ENCODE measurements at places on chromosomes 1 and 21.

- DNase-seq, result no peak
Measured at GRCh38 chr1:29469457-29469856, 233.1 kb downstream of the PTPRU start.

DNA sequence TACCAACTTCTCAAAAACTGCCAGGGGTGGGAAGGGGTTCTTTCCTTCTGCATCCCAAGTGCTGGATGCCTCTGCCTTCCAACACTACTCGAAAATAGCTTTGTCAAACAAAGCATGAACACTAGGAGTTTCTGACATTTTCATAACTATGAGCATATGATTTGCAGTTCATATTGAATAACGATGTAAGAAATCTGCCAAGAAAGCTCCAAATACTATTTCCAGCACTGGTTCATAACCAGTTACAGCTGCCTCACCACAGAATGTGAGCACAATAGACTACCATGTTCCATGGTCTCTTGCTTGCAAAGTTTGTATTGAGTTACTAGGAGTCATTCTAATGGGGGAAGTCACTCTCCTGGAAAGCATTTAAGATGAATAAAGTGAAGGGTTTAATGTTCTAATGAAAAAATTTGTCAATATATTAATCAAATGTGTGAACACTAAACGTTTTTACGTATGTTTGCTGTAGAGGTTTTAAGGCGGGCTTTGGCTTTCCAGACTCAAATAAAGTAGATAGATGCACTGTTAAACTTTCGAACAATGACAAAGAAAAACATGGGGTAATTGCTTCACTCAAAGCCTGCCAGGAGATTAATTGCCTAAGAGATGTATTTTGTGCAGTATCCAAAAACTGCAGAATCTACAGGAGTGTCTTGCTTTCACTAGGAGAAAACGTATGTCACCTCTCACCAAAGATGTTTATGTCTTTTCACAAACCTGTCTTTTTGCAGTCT is 78.6 kb upstream of the UBE2U start:
- DNase-seq, result no peak

- DNase-seq, result no peak
Measured at GRCh38 chr1:19892628-19893168, 10.5 kb downstream of the OTUD3 start.

- no peak for DNase-seq
Measured at GRCh38 chr1:199545780-199546179, 481.7 kb upstream of the NR5A2 start.

- no peak for DNase-seq
Measured at GRCh38 chr1:205630651-205631009, 1.2 kb downstream of the ELK4 start.

GRCh38 chr1:226606311-226607267 is 58.0 kb downstream of the STUM start:
- DNase-seq, result no peak

DNA sequence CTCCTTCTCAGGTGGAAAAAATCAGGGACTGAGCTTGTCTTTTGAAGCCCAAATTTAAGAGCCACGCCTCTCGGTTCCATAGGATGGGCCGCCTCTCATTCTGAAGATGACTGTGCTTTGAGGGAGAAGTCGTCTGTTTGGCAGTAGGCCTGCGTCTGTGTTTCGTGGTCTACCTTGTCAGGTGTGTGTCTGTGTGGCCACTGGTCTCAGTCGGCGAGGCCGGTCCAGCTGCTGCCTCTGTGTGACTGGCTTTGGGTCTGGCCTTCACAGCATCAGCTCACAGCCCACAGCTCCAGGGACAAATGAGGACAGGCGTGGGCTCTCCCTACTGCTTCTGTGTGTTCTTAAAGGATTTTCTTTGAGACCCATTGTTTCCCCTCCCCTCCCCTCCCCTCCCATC is 50.3 kb downstream of the B3GALT5 start:
- no peak for DNase-seq

DNA sequence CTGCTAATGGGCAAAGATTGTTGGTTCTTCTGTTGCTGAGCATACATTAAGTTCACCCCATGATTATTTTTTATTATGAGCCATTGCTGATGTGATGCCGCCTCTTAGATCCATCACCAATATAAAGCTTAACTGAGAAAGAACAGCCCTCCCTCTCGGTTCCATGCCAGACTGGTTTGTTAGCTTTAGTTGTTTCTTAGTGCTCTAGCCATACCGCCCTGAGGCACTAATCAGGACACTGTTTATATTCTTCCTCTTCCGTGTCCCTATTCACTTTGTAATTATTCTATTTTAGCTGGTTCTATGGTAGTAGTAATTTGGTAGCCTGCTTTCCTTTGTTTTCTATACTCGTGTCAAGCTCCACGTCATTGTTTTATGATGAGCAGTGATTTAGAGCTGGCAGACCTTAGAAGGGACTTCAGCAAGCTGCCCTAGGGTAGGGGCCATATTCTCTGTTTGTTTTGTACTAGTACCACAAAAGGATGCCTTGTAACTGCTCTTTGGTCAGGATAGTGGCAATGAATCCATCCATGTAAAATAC is 27.3 kb upstream of the PDPN start:
- DNase-seq, result no peak

DNA sequence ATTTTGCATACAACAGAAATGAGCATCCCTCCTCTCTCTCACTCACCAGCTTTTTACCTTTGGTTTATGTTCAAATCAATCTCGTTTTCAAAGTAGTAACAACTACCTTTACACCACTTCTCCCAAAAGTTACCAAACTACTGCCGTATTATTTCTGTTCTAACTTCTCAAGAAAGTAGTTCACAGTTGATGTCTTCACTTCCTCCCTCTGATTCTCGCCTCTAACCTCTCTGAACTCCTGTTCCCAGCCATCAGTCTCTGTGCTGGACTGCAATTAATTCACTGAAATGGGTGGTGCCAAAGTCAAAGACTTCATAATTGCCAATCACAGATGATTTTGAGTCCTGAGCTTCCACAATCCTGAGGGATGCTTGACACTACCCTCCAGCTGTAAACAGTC is 54.0 kb downstream of the ZNF281 start:
- DNase-seq, result no peak

GRCh38 chr1:170660281-170660713 is 3.6 kb upstream of the PRRX1 start:
- no peak for DNase-seq

DNA sequence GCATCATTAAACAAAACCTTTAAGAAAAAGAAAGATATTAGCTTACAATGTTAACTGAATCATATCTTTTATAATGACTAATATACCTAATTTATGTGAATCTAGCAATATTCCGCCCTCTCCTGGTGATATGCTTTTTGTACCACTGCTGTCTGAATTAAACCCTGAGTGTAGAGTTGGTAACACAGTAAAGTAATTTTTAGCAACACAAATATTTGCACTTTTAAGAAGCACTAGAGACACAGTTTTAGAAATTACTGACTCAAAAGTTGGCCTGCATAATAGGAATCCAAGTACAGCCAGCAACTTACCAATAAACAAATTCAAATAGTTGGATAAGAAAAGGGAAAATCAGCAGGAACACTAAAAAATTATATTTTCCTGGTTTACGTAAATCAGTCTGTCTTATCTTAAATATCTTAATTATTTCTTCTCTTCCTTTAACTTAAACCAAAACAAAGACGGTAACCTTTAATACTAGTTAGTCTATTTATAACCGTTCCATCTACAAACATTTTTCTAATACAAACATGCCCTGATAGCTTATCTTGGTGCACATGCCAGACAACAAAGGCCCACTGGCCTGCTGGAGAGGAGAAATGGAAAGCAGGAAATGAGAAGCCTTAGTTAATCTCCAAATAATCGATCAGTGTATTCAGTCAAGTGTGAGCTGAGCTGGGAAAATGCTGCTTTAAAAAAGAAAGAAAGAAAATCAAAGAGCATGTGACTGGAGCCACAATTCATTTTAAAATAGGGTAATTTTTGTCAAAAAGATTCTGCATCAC is 246.0 kb downstream of the RERE start:
- no peak for DNase-seq

DNA sequence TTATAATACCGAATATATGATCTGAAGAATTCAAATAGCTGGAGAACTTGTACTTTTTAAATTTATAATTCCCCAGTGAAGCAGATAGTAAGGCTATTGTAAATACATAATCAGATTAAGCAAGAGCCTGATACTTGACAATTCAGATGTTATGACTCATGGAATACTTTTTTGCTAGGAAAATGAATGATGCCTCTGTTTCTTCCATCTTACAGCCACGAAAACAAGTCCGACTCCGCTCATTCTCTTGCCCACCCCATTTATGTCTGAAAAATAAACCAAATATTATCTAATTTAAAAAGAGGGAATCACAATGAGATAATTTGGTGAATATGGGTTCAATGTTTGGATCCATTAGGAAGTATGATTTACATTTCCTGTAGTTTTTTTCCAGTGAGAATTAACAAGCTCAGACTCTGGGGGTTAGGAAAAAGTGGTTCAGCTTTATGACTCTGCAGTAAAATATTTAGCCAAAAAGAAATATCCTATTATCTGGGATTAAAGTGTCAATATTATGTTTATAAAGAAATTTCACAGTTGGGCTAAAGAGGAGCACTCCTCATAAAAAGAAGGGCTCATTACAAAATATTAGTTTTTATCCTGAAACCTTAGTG is 50.4 kb upstream of the DAB1 start:
- no peak for DNase-seq

DNA sequence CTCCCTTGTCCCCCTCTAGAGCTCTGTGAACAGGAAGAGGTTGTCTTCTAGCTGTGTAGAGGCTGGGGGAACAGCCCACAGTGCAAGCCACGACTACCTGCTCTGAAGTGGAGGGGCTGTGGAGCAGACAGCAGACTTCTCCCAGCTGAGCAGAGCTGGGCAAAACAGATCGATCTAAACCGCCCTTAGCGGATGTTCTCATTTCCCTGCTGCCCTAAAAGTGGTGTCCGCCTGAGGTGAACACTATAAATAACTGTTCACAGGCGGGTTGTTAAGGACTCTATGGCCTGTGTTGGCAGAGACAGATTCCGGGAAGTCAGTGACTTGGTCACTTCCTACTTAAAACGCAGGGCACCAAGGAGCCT is 203.2 kb downstream of the RHOU start:
- no peak for DNase-seq

GRCh38 chr1:107363154-107363553 is 222.3 kb downstream of the NTNG1 start:
- no peak for DNase-seq

DNA sequence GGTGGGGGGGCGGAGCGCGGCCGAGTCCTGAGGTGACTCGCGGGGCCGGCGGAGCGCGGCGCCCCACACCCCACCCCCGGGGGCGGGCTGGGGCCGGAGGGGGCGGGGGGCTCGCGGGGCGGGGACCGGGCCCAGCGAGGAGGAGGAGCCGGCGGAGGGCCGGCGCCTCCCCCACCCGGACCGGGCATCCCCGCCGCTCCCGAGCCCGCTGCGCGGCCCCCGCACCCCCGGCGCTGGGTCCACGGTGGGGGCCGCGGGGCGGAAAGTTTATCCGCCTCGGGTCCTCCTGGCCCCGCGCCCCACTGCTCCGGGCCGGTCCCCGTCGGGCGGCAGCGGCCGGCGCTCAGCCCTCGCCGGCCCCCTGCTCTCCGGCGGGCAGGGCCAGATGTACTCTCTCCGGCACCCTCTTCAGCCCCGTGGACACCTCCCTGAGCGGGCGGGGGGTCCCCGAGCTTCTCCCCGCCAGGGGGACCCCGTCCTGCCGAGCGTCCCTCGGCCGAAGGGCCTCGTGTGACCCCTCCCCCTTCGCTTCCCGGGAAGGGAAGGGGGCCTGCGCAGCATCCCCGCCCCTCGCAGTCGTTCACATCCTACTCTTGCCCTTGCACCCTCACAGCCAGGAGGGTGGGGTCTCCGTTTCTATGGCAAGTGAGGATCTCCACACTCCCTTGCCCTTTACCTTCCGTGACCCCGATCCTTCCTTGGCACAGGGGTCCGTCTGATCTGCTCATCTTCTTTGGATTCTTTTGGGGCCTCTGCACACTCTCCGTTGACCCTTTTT is 663 bp downstream of the CAMTA1 start:
- no peak for DNase-seq

DNA sequence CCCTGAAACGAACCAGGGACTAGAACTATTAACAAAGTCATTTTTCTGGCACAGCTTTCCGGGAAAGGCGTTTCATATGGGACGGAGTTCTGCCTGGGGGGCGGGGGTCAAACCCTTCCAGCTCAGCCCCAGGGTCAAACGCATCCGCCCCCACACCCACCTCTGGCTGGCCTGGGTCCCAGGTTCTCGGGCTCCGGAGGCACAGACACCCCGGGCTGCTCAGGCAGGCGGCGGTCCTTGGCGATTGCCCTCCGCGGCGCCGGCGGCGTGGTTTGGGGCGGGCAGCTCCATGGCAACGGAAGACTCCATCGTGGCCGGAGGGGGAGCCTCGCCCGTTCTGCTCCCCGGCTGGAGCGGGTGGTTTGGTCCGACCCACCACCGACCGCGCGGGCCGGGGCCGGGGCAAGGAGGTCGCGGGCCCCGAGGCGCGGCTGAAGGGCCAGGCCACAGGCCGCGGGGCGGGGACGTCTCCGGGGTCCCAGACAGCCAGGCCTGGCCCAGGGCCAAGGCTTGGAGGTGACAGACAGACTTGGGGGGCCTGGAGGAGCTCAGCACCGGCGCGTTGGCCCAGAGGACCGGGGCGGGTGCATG is at the start of gene CFAP74:
Gene CFAP74 (minus strand): TSS at position 246 of the 591 bp plus-strand sequence. CDS start 12,830 bp downstream, outside the sequence.
- no peak for DNase-seq

- no peak for DNase-seq
Measured at GRCh38 chr1:199301472-199302217, 662.8 kb downstream of the PTPRC start.

- DNase-seq, result no peak
Measured at GRCh38 chr1:190170321-190170720, 307.3 kb downstream of the BRINP3 start.

DNA sequence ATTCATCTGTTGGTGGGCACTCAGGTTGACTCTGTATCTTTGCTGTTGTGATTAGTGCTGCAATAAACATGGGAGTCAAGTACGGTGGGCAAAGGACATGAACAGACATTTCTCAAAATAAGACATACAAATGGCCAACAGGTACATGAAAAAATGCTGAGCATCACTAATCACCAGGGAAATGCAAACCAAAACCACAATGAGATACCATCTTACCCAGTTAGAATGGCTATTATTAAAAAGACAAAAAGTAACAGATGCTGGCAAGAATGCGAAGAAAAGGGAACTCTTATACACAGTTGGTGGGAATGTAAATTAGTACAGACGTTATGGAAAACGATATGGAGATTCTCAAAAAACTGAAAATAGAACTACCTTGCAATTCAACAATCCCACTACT is 98.9 kb downstream of the TMEM53 start:
- no peak for DNase-seq

DNA sequence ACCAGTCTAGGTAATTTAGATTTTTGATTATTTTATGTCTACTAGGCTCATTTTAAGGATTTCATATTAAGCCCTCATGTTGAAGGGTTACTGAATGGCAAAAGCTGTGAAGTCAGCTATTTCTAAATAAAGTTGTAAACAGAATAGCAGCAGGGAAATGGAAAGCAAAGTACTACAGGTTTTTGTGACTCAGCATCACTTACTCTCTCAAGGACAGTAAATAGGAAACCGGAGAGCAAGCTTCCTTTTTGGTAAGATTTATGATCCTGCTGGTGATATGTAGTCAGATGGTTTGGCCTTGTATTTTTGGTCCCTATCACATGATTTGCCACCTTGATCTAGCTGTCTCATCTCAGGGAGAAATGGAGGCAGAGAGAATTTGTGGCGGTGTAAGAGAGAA is 226.0 kb downstream of the RPS6KC1 start:
- DNase-seq, result no peak

GRCh38 chr1:31655756-31656155 is 11.1 kb upstream of the PEF1 start:
- DNase-seq, result no peak
